ENCODE measurements at places on chromosomes 1 and 21.

- DNase-seq, result no peak
Measured at GRCh38 chr1:101051688-101052638, 26.4 kb upstream of the DPH5 start.

DNA sequence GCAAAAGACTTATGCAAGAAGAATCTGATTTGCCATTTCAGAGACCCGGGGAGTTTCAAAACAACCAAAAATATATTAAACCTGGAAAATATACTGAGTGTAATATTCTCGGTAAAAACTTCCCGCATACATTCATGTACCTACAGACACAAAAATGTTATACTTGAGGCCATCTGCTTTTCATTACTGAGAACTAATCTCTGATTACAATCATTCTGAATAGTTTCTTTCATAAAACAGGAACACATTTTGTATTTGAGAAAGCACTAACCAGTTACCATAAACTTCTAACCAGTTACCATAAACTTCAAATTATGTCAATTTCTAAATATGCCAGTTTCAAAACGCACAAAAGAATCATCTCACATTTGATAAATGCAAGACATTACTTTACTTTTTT, 7.8 kb downstream of the ZNHIT6 start:
- peak; percentile 51 for DNase-seq

DNA sequence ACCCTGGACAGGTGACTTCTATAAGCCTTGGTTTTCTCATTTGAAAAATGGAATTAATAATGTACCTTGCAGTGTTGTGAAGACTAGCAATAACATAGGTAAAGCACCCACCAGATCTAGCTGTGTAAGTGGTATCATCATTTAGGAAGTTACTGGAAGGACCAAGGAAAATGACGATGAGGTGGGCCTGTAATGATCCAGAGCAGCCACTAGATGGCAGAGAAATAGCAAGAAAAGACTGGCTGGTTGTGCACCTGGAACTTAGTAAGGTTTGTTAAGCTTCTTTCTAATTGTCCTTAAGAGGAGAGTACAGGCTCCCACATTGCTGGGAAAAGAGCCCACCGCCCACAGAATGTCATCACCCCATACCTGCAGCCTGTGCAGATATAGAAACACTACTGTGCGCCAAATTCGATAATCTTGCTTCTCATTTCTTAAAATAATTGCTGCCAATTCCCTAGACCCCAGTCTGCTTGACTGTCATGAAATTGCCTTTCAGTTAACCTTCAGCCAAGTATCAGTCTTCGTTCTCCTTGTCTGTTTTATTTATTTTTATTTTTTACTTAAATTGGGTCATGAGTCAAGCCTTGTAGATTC, 37.2 kb downstream of the WNT4 start:
- peak; percentile 57 for DNase-seq

DNA sequence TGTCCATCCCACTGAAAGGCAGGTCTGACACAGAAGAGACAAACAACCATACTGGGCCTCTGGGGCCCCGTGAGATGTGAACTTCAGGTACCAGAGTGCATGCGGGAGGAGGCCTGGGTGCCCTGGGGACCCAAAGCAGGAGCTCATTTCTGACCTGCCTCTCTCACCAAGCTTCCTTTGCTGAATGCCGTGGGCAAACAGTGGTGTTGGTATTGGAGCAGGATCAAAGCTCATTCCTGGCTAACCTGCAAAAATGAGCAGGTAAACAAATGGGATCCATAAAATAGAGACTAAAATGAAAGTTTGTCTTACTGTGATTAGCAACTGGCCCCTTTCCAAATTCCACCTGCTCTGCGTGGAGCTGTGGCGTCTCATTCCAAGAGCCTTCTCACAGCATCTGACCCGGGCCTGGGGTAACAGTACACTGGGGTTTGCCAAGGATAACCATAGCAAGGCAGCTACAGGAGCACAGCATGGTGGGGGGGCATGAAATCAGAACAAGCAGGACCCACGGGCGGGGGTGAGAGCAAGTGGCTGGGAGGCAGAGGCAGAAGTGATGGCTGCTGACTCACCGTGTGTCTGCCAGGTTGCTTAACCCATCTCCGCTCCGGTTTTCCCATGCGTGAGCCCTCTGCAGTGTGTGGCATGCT, 103.6 kb downstream of the KIF26B start:
- DNase-seq, result no peak

GRCh38 chr1:99702221-99702620, 56.3 kb downstream of the PALMD start:
- DNase-seq, result no peak

- peak; percentile 36 for DNase-seq
Measured at GRCh38 chr1:66300972-66301451, 232.9 kb upstream of the SGIP1 start.

DNA sequence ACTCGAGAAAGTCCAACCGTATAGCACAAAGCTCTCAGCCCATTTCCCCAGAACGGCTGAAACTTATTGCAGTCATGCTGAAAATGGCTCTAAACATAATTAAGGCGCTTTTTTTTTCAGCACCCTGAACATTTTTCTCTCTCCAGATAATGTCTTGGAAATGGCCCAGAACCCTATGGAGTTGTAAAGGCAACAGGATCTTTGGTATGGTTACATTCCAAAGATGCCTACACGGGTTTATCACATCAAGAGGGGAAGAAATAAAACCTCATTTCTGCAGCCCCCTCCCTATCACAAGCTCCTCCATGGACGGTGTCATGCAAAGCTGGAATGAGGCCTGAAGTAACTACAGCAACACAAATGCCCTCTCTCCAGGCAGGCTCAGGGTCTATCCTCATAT, 126.4 kb upstream of the GALNT2 start:
- DNase-seq, result peak; percentile 92

DNA sequence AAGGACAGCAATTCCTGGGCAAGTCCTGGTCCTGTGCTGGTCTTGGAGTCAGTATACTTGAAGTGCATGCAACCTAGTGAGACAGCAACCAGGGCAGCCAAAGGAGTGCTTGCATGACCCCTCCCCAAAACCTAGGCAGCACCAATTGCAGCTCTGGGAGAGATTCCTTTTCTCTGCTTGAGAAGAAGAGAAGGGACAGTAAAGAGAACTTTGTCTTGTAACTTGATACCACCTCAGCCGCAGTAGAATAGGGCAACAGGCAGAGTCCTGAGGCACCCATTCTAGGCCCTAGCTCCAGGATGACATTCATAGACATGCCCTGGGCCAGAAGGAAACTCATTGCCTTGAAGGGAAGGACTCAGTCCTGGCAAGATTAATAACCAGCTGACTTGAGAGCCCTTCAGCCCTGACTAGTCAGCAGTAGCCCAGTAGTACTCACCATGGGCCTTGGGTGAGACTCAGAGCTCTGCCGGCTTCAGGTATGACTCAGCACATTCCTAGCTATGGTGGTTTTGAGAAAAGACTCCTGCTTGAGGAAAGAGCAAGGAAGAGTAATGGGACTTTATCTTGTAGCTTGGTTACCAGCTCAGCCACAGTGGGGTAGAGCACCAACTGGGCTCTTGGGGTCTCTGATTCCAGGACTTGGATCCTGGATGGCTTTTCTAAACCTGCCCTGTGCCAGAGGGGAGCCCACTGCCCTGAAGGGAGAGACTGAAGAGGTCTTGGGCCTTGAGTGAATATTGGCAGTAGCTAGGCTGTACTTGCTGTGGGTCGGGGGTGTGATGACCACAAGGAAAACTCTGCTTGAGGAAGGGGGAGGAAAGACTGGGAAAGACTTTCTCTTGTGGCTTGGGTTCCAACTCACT, 51.7 kb upstream of the ACADM start:
- DNase-seq, result peak; percentile 87

GRCh38 chr1:231192620-231193163, 30.8 kb downstream of the TRIM67 start:
- no peak for DNase-seq

DNA sequence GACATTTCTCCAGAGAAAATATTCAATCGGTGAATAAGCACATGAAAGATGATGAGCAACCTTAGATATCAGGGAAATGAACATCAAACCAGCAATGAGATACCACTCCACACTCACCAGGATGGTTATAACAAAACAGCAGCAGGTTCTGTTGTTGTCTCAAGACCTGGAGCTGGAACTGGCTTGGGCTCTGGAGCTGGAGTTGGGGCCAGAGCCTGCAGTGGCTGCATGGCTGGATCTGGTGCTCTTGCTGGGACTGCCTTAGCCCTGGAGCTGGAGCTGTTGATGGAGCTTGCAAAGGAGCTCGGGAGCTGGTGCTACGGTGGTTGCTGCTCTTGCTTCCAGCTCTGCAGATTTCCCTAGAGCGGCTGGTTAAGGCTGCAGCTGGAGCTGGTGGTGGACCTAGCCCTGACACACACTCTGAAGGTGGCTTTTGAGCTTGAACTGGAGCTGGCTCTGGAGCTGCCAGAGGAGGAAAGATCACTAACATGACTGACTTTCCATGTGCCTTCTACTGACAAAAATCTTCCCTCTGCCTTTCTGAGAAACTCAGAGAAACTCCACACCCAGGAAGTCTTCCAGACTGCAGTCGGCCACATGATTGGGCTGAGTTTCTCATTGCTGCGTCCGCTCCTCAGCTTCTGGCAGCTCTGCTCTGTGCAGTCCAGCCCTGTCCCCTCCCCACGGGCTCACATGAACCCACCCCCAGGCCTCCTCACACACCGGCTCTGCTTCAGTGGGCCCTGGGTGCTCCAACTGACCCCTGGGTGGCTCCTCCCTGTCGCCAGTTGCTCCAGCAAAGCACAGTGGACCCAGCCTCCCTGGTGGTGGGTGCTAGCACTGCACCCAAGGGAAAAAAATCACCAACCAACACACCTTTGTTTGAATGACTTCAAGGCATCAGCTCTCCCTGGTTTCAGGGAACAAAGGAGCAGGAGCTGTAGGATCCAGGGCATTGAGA, 139.1 kb upstream of the FMN2 start:
- DNase-seq, result no peak

GRCh38 chr1:194273660-194274059, 1087.2 kb upstream of the B3GALT2 start:
- DNase-seq, result no peak

DNA sequence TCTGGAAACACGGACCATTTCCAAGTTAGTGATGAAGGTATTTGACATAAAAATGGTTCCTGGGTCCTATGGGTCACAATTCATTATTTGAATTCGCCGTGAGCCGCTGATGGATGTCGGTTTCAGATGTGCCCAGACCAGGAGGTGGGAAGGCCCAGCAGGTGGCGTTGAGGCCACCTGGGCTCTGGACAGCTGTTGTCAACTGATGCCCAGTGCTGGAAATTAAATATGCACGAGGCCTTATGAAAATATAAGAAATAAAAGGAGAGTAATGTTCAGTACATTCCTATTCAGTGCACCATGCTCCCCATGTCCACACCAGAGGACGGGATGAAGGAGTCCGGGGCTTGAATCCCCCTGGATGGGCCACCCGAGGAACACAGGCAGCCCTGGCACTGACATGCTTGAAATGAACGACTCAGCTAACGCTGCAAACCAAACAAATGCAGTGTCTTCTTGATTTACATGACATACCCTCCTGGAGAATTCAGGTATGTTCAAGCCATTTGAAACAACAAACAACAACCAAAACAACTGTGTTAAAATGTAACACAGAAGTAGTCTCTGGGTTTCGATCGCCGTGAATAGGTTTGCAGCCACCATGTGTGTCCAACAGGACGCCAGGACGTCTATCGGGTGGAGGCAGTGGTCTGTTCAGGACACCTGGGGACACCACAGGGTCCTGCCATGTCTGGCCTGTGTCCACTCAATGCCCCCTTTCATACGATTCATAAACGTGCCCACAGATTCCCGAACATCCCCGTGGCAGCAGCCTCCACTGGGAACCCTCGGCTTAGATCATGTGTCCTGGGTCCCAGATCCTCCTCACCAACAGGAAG, 6.1 kb downstream of the TFF3 start:
- DNase-seq, result no peak

DNA sequence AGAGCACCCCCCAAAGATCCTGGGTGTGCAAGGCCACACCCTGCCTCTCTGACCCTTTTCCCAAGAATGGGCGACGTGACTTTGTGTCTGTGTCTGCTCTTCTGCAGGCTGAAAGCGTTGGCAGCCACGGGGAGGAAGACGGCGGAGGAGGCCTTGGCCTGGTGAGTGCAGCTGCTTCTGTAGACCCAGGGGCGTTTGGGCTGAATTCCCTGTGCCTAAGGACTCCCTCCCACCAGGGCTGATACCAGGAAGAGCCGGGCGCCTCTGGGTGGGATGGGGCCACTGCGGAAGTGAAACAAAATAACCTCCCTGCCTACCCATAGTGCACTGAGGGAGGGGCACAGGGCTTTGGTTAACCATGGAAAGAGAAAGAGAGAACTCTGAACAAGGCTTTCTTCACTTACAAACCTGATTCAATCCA, 2.5 kb downstream of the UBASH3A start:
- no peak for DNase-seq

DNA sequence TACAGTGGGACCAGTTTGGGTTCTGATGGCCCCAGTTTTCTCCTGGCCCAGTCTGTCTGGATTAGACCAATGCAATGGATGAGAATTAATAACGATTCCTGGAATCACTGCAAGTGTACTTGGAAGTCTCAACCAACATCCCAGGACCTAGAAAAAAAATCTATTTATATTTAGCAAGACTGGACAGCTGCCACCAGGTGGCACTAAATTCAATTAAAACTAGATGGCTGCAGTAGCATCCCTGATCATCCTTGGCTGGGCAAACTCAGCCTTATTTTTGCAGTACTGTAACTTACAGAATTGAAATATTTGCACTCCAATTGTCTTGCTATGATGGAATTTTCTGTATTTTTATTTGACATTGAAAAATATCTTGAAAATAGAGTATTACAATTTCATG, 165.7 kb downstream of the NCAM2 start:
- peak; percentile 73 for DNase-seq

GRCh38 chr1:239944666-239945065, 147.0 kb upstream of the FMN2 start:
- no peak for DNase-seq

GRCh38 chr21:22763442-22763841, 1765.2 kb downstream of the NCAM2 start:
- DNase-seq, result no peak

- DNase-seq, result peak; percentile 31
Measured at GRCh38 chr1:109979489-109980091, 5.0 kb upstream of the AHCYL1 start.

DNA sequence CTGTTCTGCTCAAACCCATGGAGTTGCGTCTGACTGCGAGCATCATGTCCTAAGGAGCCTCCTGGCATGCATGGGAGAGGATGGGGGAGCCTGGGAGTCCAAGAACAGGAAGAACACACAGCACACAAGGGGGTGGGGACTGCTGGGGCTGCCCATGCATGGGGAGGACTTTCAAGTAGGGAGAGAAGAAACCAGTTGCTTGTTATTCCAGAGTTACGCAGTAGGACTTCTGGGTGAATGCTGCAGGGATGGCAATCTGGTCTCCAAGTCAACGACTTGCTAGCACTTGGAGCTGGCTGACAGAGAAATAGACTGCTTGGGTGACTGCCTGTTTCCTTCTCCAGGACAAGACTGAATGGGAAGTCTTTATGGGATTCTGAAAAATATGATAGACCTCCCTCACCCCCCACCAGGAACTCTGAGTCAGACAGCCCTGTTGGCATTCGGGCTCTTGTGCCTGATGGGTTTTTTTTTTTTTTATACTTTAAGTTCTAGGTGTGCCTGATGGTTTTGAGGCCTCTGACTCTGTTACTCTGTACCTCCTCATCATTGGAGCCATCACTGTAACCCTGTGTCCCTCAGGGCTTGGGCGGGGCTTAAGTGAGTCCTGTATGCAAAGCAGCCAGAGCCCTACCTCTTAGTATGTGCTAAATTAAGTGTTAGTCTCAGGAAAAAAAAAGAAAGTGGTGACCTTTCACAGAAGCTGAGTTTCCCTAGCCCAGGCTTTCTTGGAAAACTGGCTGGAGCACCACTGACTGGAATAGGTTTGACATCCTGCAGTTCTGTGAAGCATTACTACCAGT, 30.3 kb downstream of the MAP3K21 start:
- no peak for DNase-seq
